ENCODE measurements at places on chromosomes 4 and X.
A peak's percentile ranks its signal among the peaks of the same experiment; 100 is the strongest.

DNA sequence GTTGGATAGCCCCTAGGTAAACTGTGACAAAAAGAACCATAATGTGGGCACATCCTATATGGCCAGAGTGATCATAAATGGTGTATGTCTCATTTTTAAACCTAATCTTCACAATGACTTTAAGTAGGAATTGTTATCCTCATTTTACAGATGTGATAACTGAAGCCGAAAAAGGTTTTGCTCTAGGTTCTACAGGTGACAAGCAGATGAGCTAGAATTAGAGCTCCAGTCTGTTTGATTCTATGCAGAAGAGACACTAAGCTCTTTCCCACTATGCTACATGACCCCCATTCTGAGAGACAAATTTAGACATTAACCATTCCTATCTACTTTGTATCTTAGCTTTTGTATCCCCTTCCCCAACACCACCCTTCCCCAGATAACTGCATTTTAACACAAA is 2.0 kb downstream of the AREG start:
- no peak for DNase-seq

- DNase-seq = peak; percentile 41
These were observed 109.8 kb upstream of the HPGD start for GRCh38 chr4:174631901-174632758.

DNA sequence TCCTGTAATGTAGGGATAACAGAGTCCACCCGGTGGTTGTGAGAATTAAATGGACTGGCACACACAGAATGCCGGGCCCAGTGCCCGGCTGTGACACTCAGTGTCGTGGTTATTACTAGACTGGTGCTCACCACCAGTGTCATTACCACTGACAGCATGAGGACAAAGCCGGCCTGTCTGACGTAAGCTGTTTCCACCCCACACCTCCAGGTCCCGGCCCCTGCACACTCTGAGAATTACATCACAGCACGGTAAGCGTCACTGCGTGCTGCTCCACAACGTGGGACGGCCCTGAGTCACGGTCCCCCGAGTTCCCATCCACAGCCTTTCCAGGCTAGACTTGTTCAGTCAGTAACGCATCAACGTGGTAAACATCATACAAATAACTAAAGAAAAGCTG is 22.9 kb downstream of the FAT1 start:
- no peak for DNase-seq

GRCh38 chr4:75028196-75028854 is 95.4 kb downstream of the PARM1 start:
- no peak for DNase-seq

GRCh38 chr4:186676531-186677161 is 47.0 kb downstream of the FAT1 start:
- peak; percentile 91 for DNase-seq

- DNase-seq = peak; percentile 48
These were observed 16.7 kb upstream of the RBM41 start for GRCh38 chrX:107135049-107135964.

DNA sequence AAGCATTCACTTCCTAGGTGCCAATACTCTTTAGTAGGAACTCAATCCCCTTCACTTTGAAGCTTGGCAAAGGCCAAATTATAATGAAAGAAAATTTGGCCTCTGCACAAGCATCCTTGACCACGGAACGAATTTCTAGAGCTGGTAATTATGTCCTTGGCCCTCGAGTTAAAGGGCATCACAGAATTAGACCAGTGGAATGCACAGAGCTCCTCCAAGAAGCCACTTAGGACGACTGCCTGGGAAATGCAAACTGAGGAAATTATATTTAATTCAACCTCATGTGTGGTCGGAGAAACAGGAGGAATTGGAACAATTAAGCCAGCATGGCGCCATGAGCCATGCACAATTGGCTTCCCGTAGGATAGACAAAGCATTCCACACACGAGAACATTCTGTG is 59.3 kb downstream of the NLGN4X start:
- no peak for DNase-seq

GRCh38 chr4:169314906-169315305 is 44.1 kb upstream of the SH3RF1 start:
- DNase-seq = peak; percentile 73

DNA sequence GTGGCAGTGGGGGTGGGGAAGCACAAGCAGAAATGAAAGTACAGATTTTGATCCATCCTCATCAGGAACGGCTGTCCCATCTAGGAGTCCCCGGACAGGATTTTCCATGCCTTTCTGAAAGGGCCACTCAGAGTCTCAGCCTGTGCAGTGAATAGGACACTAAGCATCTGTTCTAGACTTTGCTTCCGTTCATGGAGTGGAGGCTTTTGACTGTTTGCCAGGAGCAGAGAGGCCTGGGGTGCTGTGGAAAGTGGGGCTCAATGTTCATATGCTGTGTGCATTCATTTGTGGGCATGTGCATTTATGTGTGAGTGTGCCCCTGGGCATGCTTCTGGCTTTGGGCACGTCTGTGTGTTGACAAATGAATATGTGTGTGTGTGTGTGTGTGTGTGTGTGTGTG is 25.6 kb upstream of the MAMLD1 start:
- no peak for DNase-seq

- no peak for DNase-seq
These were observed 9.4 kb downstream of the FNIP2 start for GRCh38 chr4:158778156-158778711.

DNA sequence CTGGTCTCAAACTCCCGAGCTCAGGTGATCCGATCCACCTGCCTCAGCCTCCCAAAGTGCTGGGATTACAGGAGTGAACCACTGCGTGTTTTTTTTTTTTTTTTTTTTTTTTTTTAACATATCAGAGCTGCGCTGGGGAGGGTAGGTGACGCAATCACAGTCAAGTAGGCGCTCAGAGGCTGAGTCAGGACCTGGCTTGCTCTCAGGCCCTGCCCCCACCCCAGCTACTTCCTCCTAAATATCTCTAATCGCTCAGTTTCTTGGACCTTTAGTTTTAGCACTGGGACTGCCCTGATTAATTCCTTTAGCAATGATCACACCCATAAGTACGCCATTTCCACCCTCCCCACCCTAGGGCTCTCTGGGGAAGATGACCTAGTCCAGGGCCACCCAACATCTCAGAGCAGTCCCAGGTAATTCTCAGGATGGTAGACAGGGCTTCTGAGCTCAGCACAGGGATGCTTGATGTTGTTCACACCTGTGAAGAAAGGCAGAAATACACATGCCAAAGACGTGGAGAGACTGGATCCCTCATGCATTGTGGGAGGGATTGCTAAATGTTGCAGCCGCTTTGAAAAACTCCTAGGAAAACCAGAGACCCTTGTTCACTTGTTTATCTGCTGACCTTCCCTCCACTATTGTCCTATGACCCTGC is 50.2 kb downstream of the DDX3X start:
- peak; percentile 70 for DNase-seq

DNA sequence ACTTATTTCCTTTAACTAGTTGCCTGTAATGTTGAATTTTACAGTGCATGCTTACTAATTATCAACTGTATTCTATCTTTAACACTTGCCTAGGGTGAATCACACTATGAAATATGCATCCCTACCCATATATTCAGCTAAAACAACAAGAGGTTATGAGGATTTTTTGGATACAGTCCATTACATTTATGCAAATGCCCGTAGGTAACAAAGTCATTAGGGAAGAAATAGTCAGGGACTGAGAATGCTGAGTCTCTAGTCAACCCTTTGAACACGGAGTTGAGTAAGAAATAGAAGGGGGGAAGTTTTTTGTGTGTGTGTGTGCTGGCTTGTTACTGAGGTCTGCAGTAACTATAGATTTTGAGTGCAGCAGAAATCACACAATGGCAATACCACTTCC is 26.1 kb upstream of the CBLL2 start:
- peak; percentile 76 for DNase-seq

DNA sequence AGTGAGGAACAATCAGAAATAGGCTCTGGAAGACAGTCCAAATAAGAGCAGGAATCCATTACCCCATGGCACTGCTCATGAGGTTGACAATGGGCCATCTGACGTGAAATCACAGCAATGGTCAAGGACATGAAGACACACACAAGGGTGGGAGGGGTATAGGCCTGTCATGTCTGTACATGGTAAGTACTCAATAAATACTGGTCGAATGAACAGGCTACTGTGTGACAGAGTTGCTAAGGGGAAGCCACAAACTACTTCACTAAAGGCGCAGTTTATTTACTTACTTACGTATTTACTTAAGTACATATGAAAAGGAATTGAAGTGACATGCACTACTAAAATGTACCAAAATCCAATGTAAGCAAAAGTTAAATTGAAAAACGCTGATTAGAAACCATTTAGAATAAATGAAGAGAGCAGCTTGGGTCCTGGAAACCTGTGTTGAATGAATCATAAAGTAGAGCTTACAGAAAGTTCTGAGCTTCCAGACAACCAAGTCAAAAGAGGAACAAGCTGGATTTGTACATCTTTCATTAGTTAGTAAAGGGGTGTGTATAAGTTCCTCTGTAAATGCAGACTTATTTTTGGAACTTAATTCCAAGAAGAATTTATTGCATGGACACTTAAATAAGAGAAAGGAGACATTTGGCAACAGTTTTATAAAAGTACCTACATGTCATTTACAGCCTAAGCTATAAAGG is 32.7 kb downstream of the ALPK1 start:
- DNase-seq = no peak

GRCh38 chrX:11557120-11557519 is 108.6 kb downstream of the ARHGAP6 start:
- peak; percentile 74 for DNase-seq

GRCh38 chr4:13514722-13515121 is 29.6 kb downstream of the NKX3-2 start:
- no peak for DNase-seq

DNA sequence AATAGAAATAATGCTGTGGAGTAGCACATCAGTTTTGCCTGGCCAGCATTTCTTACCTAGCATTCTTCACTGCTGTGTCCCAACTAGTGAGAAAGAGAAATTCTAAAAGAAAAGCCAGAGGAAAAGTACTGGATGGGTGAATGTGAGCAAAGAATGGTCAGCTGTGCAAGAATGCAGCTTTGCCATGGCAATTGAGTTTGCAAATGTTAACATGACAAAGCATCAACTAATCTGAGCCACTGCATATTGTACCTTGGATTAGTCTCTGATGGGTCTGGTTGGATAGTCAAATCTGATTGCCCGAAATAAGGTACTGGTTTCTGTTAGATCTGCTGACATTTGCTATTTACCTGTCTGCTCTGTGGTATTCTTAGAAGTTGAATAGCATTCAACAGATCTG is 38.7 kb downstream of the ADD1 start:
- DNase-seq = no peak

GRCh38 chrX:153889123-153889522 is 3.1 kb upstream of the L1CAM start:
- no peak for DNase-seq

GRCh38 chrX:16457239-16457638 is 192.7 kb upstream of the S100G start:
- DNase-seq = peak; percentile 81

DNA sequence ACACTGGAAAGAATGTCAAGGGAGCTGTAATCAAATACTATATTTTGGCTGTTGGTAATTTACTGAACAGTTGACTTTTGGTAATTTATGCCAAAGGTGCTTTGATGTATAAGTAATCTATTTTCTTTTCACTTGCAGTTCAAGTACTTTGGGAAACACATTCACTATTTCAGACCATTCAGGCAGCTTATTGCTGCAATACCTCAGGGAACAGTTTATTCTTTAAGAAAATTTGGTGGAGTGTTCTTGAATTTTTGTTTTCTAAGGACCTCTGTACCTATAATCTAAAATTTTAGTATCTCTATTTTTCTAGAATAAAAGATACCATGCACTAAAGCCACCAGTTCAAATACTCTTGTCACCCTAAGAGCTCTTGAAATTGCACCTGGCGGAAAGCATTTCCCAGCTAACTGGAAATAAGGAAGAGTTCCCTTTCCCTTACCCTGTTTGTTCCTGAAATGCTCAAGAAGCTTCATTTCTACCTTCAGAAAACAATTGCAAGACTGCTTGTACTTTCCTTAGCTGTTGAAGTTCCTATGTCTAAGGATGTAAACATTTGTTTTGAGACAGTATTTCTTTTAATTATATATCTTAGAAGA is 633.5 kb upstream of the FAT1 start:
- no peak for DNase-seq

- DNase-seq = no peak
These were observed 92.0 kb downstream of the SNCA start for GRCh38 chr4:89744914-89745313.

GRCh38 chr4:129369361-129370010 is 273.5 kb downstream of the C4orf33 start:
- no peak for DNase-seq

DNA sequence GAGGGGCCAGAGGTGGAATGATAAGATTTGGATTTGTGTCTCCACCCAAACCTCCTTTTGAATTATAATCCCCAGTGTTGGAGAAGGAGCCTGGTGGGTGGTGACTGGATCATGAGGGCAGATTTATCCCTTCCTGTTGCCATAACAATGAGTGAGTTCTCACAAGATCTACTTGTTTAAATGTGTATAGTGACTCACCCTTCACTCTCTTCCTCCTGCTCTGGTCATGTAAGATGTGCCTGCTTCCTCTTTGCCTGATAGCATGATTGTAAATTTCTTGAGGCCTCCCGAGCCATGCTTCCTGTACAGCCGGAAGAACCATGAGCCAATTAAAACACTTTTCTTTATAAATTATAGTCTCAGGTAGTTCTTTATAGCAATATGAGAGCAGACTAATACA is 348.6 kb downstream of the AR start:
- no peak for DNase-seq

DNA sequence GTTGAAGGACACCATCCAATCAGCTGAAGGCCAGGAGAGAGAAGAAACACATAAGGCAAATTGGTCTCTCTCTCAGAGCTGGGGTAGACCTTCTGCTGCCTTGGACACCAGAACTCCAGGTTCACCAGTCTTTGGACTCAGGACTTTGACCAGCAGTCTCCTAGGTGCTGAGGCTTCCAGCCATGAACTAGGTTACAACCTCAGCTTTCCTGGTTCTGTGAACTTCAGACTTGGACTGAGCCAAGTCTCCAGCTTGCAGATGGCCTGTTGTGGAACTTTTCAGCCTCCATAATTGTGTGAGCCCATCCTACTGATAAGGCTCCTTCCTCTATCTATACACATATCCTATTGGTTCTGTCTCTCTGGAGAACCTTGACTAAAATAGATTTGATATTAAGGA is 20.6 kb upstream of the BBS12 start:
- DNase-seq = no peak

DNA sequence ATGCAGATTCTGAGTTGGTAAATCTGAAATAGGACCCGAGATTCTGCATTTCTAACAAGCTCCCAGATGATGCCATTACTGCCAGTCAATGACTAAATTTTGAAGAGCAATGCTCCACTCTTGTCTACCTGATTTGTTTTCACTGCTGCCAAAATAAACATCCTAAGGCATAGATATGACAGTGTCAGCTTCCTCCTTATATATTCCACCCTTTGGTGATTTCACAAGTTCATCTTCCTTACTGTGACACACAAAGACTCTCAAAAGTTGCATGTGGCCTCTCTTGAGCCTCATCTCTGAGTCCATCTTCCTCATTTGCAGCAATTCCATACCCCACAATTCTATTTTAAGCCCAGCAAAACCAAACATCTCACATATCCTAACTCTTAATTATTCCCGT is 110.9 kb downstream of the FBXW7 start:
- no peak for DNase-seq

GRCh38 chr4:36241771-36242170 is 2.5 kb downstream of the ARAP2 start:
- DNase-seq = no peak
